ENCODE measurements at places on chromosomes 16 and 17.

DNA sequence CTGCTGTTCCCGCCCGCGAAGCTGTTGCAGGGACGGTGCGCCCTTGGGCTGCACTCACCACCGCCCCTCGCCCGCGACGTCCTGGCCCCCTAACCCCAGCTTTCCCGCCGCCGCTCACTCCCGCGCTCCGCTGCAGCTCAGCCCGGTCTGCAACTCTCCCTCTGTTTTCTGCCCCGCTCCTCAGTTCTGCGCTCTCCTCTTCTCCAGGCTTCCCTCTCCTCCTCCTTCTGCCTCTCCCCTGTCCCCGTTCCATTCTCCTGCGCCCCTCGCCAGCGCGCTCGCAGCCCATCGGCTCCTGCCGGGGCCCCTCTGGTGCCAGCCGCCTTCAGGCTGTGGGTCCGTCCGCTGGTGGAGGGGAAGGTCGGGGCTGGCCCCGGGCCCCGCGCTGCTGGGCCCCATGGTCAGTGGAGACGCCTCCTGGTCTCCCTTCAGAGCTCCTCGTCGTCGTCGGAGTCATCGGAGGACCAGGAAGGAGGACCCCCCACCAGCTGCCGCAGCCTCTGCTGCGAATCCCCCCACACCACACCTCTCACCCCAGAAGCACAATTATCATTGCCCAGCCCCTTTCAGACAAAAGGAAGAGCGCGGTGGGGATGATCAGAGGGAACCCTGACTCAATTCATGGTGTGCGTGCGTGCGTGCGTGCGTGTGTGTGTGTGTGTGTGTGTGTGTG lies 223.2 kb upstream of the FOXF1 start:
- no peak for DNase-seq

- DNase-seq: no peak
These were observed 277.0 kb upstream of the PSMD7 start for GRCh38 chr16:74019612-74020011.

DNA sequence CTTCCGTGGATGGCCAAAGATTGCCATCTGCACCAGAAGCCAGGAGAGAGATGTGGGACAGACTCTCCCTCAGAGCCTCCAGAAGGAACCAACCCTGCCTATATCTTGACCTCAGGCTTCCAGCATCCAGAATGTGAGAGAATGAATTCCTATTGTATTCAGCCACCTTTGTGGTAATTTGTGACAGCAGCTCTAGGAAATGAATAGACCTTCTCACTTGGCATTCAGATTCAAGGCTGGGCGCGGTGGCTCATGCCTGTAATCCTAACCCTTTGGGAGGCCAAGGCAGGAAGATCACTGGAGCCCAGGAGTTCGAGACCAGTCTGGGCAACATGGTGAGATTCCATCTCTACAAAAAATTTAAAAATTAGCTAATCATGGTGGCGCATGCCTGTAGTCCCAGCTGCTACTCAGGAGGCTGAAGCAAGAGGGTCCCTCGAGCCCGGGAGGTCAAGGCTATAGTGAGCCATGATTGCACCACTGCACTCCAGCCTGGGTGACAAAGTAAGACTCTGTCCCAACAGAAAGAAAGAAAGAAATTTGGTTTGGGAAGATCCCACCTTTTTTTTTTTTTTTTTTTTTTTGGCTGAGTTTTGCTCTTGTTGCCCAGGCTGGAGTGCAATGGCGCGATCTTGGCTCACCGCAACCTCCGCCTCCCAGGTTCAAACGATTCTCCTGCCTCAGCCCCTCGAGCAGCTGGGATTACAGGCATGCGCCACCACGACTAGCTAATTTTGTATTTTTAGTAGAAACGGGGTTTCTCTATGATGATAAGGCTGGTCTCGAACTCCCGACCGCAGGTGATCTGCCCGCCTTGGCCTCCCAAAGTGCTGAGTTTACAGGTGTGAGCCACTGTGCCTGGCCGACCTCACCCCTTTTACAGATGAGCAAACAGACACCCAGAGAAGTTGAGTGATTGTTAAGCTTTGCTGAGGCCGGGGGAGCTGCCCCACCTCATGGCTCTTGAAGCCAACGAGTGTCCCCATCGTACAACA lies 4.3 kb upstream of the CPSF4L start:
- no peak for DNase-seq

DNA sequence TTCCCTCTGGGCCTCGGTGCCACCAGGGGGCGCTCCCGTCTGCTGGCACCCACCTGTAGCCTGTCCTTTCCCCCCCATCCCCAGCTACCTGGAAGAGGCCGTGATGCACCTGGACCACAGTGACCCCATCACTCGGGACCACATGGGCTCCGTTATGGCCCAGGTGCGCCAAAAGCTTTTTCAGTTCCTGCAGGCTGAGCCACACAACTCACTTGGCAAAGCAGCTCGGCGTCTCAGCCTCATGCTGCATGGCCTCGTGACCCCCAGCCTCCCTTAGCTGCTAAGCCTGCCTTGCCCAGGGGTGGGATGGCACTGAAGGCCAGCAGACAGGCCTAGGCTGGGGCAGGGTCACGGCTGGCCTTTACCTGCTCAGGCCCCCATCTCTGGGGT lies 818 bp upstream of the NRN1L start:
- peak; percentile 21 for DNase-seq

DNA sequence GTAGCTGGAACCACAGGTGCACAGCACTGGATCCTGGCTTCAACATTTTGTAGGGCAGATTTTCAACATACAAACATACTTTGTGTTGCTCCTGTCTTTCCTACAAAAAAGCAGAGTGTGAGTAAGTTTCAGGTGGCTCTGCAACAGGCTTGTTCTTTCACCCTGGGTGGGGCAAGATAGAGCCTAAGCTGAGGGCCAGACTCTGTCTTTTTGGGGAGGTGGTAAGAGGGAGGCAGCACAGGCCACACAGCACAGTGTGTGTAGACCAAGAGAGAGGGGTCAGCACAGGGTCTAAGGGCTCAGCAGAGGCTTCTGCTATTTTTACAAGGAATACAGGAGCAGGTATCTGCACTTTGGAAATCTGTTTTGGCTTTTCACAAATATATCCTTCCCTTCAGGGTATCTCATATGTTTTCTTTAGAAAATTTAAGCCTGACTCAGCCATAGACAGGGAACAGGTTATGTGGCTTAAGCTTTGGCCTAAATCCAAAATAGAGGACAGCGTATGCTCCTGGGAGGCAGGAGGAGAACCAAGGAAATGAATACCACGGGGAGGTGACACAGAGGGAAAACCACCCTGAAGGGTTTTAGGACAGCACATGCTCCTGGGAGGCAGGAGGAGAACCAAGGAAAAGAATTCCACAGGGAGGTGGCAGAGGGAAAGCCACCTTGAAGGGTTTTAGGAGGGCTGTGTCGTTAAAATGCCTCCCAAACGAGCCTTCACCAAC lies 21.6 kb downstream of the EMC8 start:
- no peak for DNase-seq

DNA sequence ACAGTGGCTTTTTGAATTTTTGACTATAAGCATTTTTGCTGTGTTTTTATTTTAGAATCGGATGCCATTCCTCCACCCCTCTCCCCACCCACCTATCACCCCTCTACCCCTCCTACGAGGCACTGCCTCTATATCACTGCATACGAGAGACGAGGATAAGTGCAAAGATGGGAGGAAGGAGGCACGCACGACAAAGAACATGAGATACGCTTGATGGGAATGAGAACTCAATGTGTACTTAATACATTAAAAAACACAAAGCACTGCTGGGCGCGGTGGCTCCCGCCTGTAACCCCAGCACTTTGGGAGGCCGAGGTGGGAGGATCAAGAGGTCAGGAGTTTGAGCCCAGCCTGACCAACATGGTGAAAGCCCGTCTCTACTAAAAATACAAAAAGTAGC lies 8.8 kb upstream of the USP43 start:
- no peak for DNase-seq

DNA sequence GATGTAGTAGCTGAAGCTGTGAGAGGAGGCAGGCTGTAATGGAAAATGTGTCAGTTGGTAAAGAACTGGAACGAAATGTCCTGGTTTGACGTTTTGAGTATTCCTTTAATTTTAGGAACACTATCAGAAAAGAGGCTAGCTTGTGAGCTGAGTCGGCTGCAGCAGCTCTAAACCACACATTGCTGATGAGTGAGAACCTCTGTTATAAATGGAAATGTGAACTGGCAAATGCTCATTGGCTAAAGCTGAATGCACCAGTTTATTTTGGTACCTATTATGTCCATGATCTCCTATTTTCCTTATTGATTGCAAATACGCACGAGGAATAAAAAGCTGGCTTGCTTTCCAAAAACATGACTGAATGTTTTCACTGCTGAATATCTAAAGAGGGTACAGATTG lies 11.0 kb upstream of the WIPI1 start:
- no peak for DNase-seq

- DNase-seq: no peak
These were observed 76.8 kb downstream of the TUBD1 start for GRCh38 chr17:59815965-59816364.

DNA sequence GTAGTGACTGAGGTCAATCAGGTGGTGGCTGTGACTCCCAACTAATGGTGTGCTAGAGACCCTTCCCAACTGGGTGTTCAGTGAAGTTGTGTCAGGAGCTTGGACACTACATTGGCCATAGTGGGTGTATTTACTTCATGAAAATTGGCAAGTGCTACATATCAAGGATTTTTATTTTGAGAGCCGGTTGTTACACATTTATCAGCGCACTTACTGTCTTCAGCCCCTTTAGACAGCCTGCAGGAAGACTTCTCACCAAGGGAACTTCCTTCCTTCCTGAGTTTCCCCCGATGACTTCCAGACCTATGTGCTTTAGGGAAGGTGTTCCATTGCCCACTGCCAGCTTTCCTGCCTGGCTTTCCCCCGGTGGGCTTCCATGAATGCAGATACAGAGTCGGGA lies 261.2 kb downstream of the CBLN1 start:
- DNase-seq: no peak

GRCh38 chr17:19281161-19281560 lies 44.0 kb downstream of the EPN2 start:
- DNase-seq: no peak

GRCh38 chr17:42345396-42346073 lies 42.7 kb downstream of the STAT3 start:
- no peak for DNase-seq

- no peak for DNase-seq
These were observed 30.9 kb downstream of the SOCS1 start for GRCh38 chr16:11224894-11225676.

DNA sequence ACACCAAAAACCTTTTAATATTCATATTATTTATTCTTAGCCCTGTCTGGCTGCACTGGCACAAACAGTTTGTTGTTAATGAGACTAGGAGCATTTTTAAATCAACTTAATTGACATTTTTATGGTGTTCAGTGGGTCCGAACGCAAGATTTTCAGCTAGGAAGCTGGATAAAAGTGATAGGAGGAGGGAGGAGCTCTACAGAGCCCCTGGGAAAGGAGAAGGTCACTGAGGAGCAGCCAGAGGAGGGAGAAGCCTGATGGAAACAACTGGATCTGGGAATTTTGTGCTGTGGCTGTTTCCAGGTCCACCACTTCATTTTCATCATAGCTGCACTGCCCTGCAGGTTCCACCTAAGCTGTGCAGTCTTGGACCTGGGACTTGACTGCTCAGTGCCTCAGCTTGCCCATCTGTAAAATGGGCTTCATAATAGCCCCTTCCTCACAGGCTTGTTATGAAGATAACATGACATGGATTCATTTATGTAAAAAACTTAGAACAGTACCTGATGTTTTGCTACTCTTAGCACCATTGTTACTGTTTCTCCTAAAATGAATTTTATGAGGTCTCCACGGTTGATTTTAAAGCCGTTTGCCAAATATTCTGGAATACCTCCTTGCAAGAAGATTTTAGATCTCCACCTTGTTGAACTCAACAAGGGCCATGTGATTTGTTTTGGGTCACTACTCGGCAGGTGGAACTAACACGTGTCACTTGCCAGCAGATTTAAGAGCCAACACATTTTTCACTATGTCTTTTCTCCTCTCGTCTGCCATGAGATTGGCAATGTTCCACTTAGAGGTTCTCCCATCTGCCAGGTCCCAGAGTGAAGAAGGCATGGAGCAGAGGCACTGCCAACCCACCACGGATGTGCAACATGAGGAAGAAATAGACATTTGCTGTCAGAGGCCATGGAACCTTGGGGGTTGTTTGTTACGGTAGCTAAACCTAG lies 18.7 kb upstream of the GRIN2A start:
- no peak for DNase-seq

- no peak for DNase-seq
These were observed 426.7 kb upstream of the MAF start for GRCh38 chr16:80027007-80027965.

- DNase-seq: no peak
These were observed 11.5 kb downstream of the ATP2C2 start for GRCh38 chr16:84379709-84380362.

DNA sequence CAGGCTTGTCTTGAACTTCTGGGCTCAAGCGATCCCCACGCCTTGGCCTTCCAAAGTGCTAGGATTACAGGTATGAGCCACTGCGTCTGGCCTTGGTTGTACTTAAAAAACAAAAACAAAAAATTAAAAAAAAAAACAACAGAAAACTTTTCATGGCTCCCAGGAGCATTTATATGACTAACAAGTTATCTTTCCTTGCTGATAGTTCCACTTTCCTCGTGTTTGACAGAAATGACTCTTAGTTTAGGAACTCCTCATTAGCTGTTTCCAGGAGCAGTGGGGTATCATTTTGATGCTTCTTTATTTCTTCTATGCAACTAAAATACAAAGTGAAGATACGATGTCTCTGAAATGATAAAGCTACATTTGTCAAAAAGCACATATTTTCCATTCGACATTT lies 165.4 kb downstream of the PRKCA start:
- no peak for DNase-seq

- DNase-seq: no peak
These were observed 15.3 kb downstream of the NPLOC4 start for GRCh38 chr17:81621494-81622130.

- no peak for DNase-seq
These were observed 140.0 kb upstream of the RPL38 start for GRCh38 chr17:74063439-74063838.

GRCh38 chr17:64424324-64424849 lies 24.5 kb upstream of the MILR1 start:
- no peak for DNase-seq

DNA sequence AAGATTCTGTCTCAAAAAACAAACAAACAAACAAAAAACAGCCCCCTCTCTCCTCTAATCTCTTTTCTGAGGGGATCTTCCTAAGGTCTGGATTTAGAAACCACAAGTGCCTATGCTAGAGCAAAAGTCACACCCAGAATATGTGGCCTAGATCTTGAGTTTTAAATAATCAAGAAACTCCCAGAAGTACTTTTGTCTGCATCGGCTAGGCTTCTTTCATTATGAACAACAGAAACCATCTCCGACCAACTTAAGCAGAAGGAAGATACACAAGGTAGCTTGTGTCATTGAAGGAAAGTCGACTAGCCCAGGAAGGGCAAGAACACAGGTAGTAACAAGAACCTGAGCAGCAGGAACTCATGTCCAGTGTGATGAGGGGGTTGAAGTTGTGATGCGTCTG lies 73.9 kb upstream of the KIFC3 start:
- no peak for DNase-seq

- no peak for DNase-seq
These were observed 17.7 kb downstream of the NCBP3 start for GRCh38 chr17:3828151-3828851.

- DNase-seq: no peak
These were observed 170.4 kb downstream of the SNX29 start for GRCh38 chr16:12146966-12147365.

All from NCI-H2081 (cell line).